ENCODE measurements at places on chromosomes 12 and 14.

DNA sequence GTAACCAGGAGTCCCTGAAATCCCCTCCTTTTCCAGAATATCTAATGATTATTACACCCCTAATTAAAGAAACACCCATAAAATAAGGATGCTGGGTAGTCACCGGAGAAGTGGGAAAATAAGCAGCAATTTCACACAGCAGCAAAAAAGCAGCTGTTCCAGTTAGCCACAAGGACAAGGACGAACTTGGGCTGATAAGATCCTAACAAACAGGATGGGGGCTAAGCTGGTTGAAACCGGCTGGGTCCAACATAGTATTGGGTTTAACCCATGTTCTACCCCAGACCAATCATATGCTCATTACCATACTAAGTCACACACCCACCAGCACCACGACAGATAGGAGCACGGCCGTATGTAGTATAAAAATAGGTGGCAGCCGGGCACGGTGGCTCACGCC is 100.7 kb downstream of the RPL10L start:
- no peak for DNase-seq

- DNase-seq = no peak
These were observed 29.7 kb downstream of the PRMT8 start for GRCh38 chr12:3520711-3521110.

DNA sequence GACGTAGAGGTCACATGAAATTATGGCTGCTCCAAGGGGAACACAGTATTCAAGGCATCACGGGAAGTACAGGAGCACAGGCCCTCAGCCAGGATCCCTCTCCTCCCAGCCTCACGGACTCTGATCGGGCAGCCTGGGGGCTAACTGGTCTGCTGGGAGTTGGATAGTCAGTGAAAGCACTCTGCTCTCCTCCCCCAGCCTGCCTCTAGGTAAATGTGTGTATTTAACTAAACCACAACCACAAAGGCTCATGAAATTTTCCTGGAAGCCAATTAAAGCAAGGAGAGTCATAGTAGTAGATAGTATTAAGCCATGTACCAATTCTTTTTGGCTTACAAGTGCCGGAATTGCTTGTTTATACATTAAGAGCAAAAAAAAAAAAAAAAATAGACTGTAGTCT is 254.3 kb downstream of the MSRB3 start:
- peak; percentile 82 for DNase-seq

- DNase-seq = peak; percentile 54
These were observed 55.7 kb downstream of the VRK1 start for GRCh38 chr14:96852823-96853422.

GRCh38 chr12:28750946-28751685 is 398.0 kb upstream of the FAR2 start:
- DNase-seq = no peak

- DNase-seq = no peak
These were observed 73.2 kb upstream of the EGLN3 start for GRCh38 chr14:34023824-34024767.

- no peak for DNase-seq
These were observed 12.6 kb upstream of the FAM222A start for GRCh38 chr12:109701064-109701463.

DNA sequence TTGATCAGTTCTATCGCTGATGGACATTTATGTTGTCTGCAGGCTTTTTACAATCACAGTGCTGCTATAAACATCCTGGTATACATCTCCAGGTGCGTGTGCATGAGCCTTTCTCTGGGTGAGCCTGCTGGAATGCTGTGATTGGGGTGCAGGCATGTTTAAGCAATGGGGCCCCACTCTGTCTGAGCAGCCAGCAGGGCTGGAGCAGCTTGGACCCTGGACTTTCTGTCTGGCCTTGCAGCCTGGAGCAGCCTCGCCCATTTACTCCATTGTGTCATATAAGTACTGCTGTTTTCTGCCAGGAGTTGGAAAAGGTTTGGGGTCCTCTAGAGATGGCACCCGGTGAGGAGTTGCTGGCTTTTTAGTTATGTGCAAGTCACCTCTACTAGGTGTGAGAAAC is 199.0 kb downstream of the KIF26A start:
- no peak for DNase-seq

GRCh38 chr14:84493779-84494178 is 1036.2 kb upstream of the FLRT2 start:
- DNase-seq = peak; percentile 29

DNA sequence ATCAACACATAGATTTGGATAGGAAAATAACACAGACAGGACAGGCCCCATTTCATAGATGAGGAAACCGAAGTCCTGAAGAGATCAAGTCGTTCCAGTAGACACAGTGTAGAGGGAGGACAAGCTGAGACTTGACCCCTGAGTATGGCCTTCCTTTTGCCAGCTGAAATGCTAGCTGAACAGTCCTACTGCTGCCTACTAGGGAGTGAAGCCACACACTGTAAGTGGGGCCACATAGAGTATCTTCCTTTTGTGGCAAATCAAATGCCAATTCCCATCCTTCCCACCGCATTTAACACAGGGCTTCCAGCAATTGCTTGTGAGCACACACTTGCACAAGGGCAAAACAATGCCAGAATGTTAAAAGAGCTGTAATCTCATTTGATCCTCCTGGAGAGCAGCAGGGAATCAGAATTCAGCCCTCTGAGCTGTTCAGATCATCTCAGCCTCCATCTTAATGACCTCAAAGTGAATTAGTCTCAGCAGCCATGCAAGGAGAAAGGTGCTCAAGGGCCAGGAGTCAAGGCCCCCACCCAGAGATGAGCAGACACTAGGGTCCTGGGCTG is 380.5 kb downstream of the EMP1 start:
- no peak for DNase-seq

GRCh38 chr12:129551441-129551840 is 352.4 kb downstream of the TMEM132D start:
- DNase-seq = no peak

GRCh38 chr12:67456431-67456901 is 187.3 kb downstream of the CAND1 start:
- DNase-seq = peak; percentile 65

DNA sequence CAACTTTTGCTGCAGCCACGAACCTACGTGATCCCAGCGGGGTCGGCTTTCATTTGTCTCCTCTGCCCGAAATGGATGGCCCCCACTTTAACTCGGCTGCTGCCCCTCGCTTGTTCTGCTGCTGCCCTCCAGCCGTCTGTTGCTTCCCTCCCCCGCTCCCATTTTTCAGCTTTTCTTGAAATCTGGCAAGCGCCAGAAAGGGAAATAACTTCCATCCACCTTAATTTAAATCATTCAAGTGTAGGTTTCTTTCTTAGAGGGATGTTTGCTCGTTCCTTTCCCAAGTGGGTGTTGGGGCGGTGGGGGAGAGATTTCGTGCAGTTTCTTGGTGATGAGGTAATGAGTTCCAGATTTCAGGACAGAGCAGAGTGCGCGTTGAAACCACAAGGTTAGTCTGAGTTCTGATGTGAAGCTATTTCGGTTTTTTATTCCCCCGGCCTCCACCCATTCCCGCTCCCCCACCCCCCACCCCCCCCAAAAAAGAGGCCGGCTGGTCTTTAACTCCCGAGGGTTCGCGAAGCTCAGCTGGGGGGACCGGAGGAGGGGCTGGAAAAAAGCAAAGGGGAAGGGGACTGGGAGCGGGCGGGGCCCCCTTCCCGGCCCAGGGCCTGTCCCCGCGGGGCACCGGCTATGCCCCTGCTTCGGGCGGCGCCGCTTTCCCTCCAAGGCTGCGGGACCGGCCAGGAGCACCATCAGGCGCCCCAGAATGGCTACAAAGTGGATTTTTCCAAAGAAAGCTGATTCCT is 2.2 kb upstream of the ZFP36L1 start:
- DNase-seq = peak; percentile 82

- no peak for DNase-seq
These were observed 145.3 kb downstream of the GRIN2B start for GRCh38 chr12:13836099-13836498.

DNA sequence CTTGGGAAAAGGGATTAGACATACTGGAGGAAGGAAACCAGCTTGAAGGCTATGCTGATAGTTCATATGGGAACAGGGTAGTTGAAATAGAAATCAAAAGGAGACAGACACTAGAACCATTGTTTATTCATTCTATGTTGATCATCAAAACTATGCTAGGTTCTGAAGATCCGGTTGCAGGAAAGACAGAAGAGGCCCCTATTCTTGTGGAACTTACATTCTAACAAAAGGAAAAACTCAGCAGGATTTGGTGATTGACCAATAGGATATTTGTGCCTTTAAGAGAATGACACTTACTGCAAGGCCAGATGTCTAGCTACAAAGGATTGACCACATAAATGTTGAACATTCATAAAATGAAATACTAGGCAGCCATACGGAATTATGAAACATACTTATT is 179.2 kb downstream of the AKAP6 start:
- DNase-seq = no peak

DNA sequence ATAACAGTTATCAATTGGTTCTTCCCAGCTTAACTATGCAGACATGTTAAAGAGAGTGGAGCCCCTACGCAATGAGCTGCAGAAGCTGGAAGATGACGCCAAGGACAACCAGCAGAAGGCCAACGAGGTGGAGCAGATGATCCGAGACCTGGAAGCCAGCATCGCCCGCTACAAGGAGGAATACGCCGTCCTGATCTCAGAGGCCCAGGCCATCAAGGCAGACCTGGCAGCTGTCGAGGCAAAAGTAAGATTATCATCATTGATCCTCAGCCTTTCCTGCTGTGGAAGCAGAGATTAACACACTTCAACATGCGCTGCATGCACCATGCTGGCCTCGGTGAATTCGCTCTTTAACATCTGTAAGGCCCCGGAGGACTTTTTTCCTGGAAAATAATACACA is 53.6 kb downstream of the HSP90AA1 start:
- no peak for DNase-seq

DNA sequence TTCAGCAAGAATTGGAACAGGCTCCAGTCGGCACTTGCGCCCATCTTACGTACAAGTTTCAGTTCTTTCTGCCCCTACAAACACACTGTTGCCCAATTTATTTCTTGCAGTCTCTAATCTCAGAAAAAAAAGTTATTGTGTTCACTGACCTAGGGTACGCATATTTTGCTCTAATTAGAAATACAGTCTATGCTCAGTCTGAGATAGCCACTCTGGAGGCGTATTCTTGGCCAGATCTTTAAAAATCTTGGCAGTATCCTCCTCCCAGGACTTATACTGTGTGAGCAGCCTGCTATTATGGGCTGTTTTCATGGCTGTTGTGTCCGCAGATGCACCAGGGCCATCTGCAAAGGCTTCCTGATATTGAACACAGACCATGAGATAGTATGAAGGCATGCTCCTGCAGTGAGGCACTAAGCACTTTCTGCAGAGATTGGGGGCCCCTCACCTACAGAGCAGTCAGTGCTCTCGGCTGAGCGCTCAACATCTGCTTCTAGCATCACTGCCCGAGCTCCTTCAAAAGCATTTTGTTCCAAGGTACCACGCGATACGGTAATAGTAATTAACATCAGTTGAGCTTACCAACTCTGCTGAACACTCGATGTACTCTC is 57.9 kb downstream of the PPM1H start:
- no peak for DNase-seq

DNA sequence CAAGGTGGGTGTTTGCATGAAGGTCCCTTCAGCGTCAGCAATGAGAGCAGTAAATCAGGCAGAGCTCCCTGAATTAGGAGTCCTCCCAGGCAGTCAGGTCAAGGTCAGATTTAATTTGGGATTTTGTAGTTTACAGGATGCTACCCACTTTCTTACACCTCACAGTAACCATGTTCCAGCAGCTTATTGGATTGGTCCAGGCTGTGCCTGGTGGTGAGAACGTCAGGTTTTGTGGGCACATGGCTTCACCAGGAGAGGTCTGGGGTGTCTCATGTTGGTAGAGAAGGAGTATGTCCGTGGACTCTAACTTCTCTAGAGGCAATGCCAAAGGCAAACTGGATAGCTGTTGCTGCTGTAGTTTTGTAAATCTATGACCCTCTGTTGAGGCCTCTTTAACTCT is 158.3 kb downstream of the CACNA1C start:
- no peak for DNase-seq

GRCh38 chr12:106139422-106140171 is 843 bp upstream of the NUAK1 start:
- peak; percentile 67 for DNase-seq

DNA sequence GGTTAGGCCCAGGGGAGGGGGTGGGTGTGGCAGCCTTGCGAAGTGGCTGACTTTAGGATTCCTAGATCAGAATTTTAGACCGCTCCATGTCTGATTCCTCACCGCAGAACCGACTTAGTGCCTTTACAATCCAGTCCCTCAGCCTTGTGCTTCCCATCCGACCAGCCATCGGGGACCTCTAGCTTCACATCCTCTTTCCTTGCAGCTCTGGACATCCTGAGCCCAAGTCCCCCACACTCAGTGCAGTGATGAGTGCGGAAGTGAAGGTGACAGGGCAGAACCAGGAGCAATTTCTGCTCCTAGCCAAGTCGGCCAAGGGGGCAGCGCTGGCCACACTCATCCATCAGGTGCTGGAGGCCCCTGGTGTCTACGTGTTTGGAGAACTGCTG is 557 bp downstream of the COPS7A start:
- peak; percentile 11 for DNase-seq

- DNase-seq = no peak
These were observed 48.4 kb downstream of the FNTB start for GRCh38 chr14:65035049-65035448.

DNA sequence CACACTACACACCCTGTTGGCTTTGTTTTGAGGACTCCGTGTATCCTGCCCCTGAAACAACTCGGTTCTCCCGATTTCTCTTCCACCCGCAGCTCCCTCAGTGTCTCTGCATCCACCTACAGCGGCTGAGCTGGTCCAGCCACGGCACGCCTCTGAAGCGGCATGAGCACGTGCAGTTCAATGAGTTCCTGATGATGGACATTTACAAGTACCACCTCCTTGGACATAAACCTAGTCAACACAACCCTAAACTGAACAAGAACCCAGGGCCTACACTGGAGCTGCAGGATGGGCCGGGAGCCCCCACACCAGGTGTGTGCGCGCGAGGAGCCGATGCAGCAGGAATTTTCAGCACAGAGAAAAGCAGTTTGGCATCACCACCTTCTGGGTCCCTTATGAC is 10.5 kb downstream of the ALKBH2 start:
- no peak for DNase-seq

DNA sequence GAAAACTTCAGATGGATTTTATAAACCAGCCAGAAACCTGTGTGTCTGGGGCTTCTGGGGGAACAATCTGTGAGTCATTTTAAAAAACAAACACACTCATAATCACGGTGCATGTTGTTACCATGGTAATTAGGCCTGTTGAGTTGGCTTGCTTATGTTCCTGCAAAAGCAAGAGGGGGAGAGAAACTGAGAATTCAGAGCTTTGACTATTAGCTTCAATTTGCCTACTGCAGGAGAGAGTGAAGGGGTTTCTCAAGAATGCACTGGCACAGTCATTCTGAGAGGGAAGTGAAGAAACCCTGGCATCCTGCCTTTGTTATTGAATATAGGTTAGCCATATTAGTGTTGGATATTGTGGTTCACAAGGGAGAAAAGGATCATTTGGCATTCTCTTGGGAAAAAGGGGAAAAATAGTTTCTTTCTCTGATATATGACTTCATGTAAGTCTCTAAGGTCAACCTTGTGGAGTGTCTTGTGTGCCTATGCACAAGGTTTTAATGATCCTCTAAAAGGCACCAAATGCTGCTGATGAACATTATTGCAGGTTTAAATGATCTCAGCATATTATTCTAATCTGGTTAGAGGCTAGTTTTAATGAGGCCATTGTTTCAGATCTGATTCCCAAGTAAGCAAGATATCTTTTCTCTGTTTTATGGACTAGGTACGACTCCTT is 12.9 kb downstream of the GNG2 start:
- peak; percentile 94 for DNase-seq

GRCh38 chr14:104113631-104114420 is 24.6 kb upstream of the KIF26A start:
- DNase-seq = no peak
